ENCODE measurements at places on chromosomes 4 and X. TPM values are rescaled to one million over a fixed set of nuclear protein-coding genes. Genes with fewer than 3 reads are reported as not detected.
A peak's percentile ranks its signal among the peaks of the same experiment; 100 is the strongest.

Gene CT45A10
- not detected for total RNA-seq

Gene POU4F2
- total RNA-seq: not detected

Gene RHOXF2B
- not detected for total RNA-seq

Gene CXCL3
- not detected for total RNA-seq

Gene PIN4
- total RNA-seq: 8.9 TPM

Gene LCORL
- total RNA-seq: 17.3 TPM

Gene CNGA1
- total RNA-seq: not detected

Gene ERVMER34-1
- total RNA-seq: not detected

Gene GLRA2
- not detected for total RNA-seq

DNA sequence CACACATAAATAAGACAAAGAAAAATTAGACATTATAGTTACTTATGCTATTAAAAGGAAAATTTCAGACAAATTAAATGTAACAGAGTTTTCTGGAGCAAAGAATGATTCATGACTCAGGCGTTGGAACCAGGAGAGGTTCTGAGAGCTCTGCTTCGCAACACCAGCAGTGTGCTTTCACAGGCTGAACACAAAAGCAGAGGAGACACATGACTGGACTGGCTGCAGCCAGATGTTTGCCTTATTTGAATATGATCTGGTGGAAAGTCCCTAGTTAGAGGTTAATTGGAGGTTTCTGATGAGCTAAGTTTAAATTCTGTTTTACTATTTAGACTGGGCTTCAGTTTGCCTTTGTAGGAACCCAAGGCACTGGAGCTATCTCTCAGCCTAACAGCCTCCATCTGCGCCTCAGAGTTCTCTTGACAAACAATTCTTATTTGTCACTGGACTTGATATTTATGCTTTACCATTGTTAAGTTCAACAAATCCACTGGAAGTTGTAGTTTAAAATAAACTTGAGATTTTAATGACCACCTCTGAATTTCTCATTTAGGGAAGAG, 16.2 kb downstream of the BOD1L1 start:
- H3K4me1 ChIP-seq: peaks cover 32% of the 10 kb centered on the region
- H3K4me3 ChIP-seq: no peak overlapping the region
- H3K27me3 ChIP-seq: no peaks in the 10 kb centered on the region
- peaks cover 60% of the 10 kb centered on the region for H3K36me3 ChIP-seq
- no peak for DNase-seq

- H3K4me1 ChIP-seq: peaks cover 4% of the 10 kb centered on the region
- H3K36me3 ChIP-seq: no peaks in the 10 kb centered on the region
- H3K4me3 ChIP-seq: no peak overlapping the region
- no peak overlapping the region for H3K27ac ChIP-seq
- peaks cover 2% of the 10 kb centered on the region for H3K27me3 ChIP-seq
- no peak for DNase-seq
Measured at GRCh38 chr4:16294455-16294854, 68.2 kb upstream of the TAPT1 start.

- H3K27ac ChIP-seq: peak overlapping the region; percentile 85
- peak; percentile 44 for DNase-seq
- H3K4me3 ChIP-seq: peak overlapping the region; percentile 70
- H3K36me3 ChIP-seq: peaks cover 35% of the 10 kb centered on the region
- no peaks in the 10 kb centered on the region for H3K27me3 ChIP-seq
- H3K4me1 ChIP-seq: peaks cover 30% of the 10 kb centered on the region
Measured at GRCh38 chrX:13742397-13743176, 8.0 kb downstream of the OFD1 start.

GRCh38 chr4:61913619-61914018, 713.5 kb downstream of the ADGRL3 start:
- no peaks in the 10 kb centered on the region for H3K4me1 ChIP-seq
- no peak overlapping the region for H3K4me3 ChIP-seq
- no peaks in the 10 kb centered on the region for H3K36me3 ChIP-seq
- H3K27ac ChIP-seq: no peak overlapping the region

- DNase-seq: no peak
- H3K27ac ChIP-seq: no peak overlapping the region
- H3K4me3 ChIP-seq: no peak overlapping the region
- no peaks in the 10 kb centered on the region for H3K36me3 ChIP-seq
- no peaks in the 10 kb centered on the region for H3K4me1 ChIP-seq
Measured at GRCh38 chrX:17848545-17849265, 12.4 kb downstream of the RAI2 start.

DNA sequence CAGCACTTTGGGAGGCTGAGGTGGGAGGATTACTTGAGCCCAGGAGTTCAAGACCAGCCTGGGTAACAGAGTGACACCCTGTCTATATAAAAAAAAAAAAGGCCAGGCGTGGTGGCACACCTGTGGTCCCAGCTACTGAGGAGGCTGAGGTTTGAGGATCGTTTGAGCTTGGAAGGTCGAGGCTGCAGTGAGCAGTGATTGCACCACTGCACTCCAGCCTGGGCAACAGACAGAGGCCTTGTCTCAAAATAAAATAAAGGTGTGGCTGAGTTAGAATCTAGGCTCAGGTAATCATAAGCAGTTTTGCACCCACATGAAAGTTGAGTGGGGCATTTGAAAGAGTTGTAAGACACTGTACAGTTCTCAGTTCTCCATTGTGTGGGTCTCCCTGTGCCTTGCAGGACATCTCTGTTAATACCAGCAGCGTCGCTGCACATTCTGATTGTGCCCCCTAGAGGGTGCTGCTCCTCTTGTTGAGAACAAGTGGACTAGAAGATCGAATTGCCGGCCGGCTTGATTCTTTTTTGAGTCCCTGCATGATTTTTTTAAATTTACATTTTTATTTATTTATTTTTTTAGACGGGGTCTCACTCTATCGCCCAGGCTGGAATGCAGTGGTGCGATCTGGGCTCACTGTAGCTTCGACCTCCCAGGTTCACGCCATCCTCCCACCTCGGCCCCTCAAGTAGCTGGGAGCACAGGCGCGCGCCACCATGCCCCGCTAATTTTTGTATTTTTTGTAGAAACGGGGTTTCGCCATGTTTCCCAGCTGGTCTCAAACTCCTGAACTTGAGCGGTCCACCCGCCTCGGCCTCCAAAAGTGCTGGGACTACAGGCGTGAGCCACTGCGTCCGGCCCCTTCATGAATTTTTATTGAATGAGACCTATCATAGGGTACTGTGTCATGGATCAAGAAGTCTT, 73.6 kb upstream of the RBMX start:
- H3K36me3 ChIP-seq: no peaks in the 10 kb centered on the region
- no peak overlapping the region for H3K4me3 ChIP-seq
- H3K27me3 ChIP-seq: no peaks in the 10 kb centered on the region
- H3K27ac ChIP-seq: no peak overlapping the region
- DNase-seq: peak; percentile 65

DNA sequence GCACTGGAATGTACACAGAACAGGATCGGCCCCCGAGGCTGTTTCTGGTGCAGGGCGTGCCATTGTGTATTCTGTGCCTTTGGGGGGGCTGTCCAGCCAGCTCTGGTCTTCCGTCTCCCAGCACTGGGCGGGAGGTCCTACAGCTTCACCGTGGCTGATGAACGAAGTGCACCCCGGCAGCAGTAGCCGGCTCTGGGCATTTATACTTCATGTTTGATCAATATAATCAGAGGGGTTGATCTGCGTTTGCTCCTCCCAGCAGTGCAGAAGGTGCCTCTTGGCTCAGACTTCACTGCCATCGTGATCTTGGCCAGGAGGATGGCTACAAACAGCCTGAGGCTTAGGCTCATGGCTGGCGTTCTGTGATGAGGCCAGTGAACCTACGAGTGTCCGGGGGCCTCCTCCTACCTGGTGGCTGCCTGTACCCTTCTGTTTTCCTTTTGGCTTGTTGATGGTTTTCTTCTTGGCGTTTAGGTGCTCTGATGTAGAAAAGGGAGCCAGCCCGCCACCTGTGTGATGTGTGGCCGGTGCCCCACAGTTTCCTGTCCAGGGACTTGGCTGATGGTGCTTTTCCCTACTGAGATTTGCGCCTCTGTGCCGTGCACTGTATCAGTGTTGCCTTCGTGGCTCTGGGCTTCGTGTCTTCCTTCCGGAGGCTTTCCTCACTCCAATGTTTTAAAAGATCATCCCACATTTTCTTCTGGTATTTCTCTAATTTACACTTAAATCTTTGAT, 31.2 kb upstream of the HGFAC start:
- no peak overlapping the region for H3K27ac ChIP-seq
- no peak overlapping the region for H3K4me3 ChIP-seq
- H3K4me1 ChIP-seq: no peaks in the 10 kb centered on the region

DNA sequence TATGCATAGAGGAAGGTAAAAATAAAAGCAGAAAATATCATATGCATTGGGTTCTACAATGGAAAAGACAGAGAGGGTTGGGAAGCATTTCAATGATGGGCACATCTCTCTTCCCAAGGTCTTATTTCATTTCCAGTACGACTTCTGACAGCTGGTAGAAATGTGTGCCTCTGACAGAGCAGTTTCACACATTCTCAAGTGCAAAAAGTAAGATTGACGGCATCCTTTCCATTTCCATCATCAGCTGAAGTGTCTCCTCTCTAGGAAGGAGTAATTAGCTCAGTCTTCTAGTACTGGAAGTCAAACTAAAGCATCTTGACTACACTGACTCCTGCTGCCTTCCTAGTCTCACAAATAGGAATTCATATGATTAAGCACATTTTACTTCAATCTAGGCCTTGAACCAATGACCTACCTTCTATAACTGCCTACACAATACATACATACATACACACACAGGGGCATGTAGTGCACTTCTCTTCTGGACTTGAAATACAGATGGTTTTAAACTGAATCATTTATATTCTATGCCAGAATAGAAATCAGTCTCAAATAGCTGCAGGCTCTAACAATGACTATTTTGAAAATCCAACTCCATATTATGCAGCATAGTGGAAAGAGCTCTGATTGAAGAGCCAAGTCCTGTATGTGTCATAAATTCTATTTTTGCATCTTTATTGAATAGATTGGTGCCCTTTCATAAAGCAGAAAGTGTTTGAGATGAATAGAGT, 473.4 kb downstream of the INPP4B start:
- peaks cover 67% of the 10 kb centered on the region for H3K4me1 ChIP-seq
- H3K36me3 ChIP-seq: peaks cover 32% of the 10 kb centered on the region
- no peak overlapping the region for H3K4me3 ChIP-seq
- H3K27ac ChIP-seq: peak overlapping the region; percentile 51
- no peaks in the 10 kb centered on the region for H3K27me3 ChIP-seq

GRCh38 chr4:114277690-114278089, 298.2 kb upstream of the ARSJ start:
- no peak overlapping the region for H3K27ac ChIP-seq
- H3K4me1 ChIP-seq: no peaks in the 10 kb centered on the region
- no peaks in the 10 kb centered on the region for H3K27me3 ChIP-seq
- DNase-seq: no peak
- no peak overlapping the region for H3K4me3 ChIP-seq

GRCh38 chr4:153296040-153296823, 48.3 kb upstream of the MND1 start:
- no peaks in the 10 kb centered on the region for H3K36me3 ChIP-seq
- no peaks in the 10 kb centered on the region for H3K27me3 ChIP-seq
- H3K4me3 ChIP-seq: no peak overlapping the region
- no peak overlapping the region for H3K27ac ChIP-seq
- DNase-seq: no peak

- H3K27ac ChIP-seq: no peak overlapping the region
- H3K27me3 ChIP-seq: no peaks in the 10 kb centered on the region
- H3K4me3 ChIP-seq: no peak overlapping the region
- H3K4me1 ChIP-seq: no peaks in the 10 kb centered on the region
- no peak for DNase-seq
Measured at GRCh38 chr4:157803421-157803820, 369.4 kb downstream of the GASK1B start.

DNA sequence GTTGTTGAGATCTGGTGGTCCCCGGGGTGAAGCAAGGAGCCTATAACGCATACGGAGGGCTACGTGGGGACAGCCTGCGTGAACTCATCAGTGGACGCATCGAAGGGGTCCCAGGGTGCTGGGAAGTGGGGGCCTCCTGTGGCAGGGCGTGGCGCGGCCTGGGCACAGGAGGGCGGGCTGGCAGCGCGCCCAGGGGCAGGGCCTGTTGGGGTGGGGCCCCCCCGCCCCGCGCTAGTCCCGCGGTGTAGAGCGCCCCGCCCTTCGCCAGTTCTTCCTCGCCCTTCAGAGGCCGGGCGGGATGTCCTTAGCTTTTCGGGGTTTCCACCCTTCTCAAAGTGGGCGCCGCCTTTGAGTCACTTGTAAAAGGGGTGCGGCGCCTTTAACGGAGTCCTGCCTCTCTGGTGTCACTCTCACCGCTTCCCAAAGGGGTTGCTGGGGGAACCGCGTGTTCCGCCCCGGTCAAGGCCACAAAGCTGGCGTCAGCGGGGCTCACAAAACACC, 632 bp downstream of the PLP2 start:
- H3K27me3 ChIP-seq: no peaks in the 10 kb centered on the region
- peak overlapping the region; percentile 89 for H3K27ac ChIP-seq
- H3K36me3 ChIP-seq: peaks cover 37% of the 10 kb centered on the region
- peaks cover 52% of the 10 kb centered on the region for H3K4me1 ChIP-seq
- H3K4me3 ChIP-seq: peak overlapping the region; percentile 84

GRCh38 chr4:144646523-144647094, 653 bp downstream of the HHIP start:
- peaks cover 36% of the 10 kb centered on the region for H3K27me3 ChIP-seq
- DNase-seq: no peak
- H3K4me1 ChIP-seq: peaks cover 23% of the 10 kb centered on the region
- no peak overlapping the region for H3K27ac ChIP-seq
- H3K4me3 ChIP-seq: peak overlapping the region; percentile 72

GRCh38 chr4:171430495-171430894, 382.7 kb upstream of the GALNTL6 start:
- no peak overlapping the region for H3K4me3 ChIP-seq
- no peaks in the 10 kb centered on the region for H3K27me3 ChIP-seq
- DNase-seq: no peak
- no peak overlapping the region for H3K27ac ChIP-seq
- no peaks in the 10 kb centered on the region for H3K36me3 ChIP-seq

GRCh38 chr4:103885152-103885551, 165.4 kb upstream of the TACR3 start:
- no peak overlapping the region for H3K27ac ChIP-seq
- no peaks in the 10 kb centered on the region for H3K4me1 ChIP-seq
- no peaks in the 10 kb centered on the region for H3K36me3 ChIP-seq

- no peaks in the 10 kb centered on the region for H3K36me3 ChIP-seq
- H3K27ac ChIP-seq: no peak overlapping the region
- DNase-seq: no peak
- peaks cover 4% of the 10 kb centered on the region for H3K27me3 ChIP-seq
- no peak overlapping the region for H3K4me3 ChIP-seq
Measured at GRCh38 chrX:110675886-110676285, 119.7 kb downstream of the CHRDL1 start.

DNA sequence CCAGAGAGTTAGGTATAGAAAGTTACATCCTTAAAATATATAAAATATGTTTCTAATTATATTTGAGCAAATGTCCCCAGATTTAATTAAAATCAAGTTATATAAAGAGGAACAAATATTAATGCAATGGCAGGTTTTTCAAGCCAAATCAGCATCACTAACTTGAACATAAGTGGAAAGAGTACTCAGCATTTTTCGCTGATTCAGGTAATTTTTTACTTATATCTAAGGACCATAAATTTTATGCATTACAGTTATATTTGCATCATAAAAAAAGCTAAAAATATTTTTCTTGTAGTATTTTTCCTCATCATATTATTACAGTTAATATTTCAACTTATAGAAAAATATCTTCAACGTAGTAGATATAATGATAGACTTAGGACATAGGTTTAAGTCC, 1047.4 kb downstream of the FAM133A start:
- H3K4me1 ChIP-seq: no peaks in the 10 kb centered on the region
- no peaks in the 10 kb centered on the region for H3K36me3 ChIP-seq
- no peak for DNase-seq

GRCh38 chr4:169037506-169037905, 27.5 kb upstream of the CBR4 start:
- no peaks in the 10 kb centered on the region for H3K36me3 ChIP-seq
- no peak overlapping the region for H3K4me3 ChIP-seq
- H3K27me3 ChIP-seq: no peaks in the 10 kb centered on the region
- no peak for DNase-seq

Data from activated CD4-positive, alpha-beta memory T cell treated with anti-CD3 and anti-CD28 coated beads, Interleukin-2, amount 10 ng/mL, durations not matched to agents 7 days and 5 days (primary cell).